Pulmonary artery endothelial cell (primary cell): ENCODE measurements at places on chromosomes 4 and X. TPM values are rescaled to one million over a fixed set of nuclear protein-coding genes. Genes with fewer than 3 reads are reported as not detected.

- no peak for DNase-seq
These were observed 32.3 kb downstream of the STPG2 start for GRCh38 chr4:98110929-98111328.

DNA sequence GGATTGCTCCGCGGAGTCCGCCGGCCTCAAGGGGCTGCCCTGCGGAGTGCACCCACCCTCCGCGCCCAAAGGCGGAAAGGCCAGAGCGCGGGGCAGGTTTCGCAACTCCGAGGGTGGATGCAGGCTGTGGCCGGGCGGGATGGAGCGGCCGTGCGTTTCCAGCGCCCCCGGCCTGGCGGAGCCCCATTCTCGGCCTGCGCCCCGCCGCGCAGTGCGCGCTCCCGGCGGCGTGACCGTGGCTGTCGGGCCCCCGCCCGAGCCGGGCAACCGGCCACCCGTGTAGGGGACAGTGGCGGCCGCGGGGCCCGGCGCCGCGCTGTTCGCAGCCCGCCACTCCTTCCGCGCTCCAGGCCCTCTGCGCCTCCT lies 331 bp downstream of the SETD7 start:
- DNase-seq: no peak

- no peak for DNase-seq
These were observed 21.0 kb upstream of the DOCK11 start for GRCh38 chrX:118474586-118474985.

RNF175 gene
- not detected in 2 replicates for total RNA-seq

TSPAN6 gene
- total RNA-seq: 43.8 and 60.5 TPM in 2 replicates

GRCh38 chr4:122855353-122855890 lies 28.8 kb downstream of the FGF2 start:
- DNase-seq: peak; percentile 17

GRCh38 chr4:99437723-99438404 lies 2.7 kb upstream of the ADH7 start:
- no peak for DNase-seq

DNA sequence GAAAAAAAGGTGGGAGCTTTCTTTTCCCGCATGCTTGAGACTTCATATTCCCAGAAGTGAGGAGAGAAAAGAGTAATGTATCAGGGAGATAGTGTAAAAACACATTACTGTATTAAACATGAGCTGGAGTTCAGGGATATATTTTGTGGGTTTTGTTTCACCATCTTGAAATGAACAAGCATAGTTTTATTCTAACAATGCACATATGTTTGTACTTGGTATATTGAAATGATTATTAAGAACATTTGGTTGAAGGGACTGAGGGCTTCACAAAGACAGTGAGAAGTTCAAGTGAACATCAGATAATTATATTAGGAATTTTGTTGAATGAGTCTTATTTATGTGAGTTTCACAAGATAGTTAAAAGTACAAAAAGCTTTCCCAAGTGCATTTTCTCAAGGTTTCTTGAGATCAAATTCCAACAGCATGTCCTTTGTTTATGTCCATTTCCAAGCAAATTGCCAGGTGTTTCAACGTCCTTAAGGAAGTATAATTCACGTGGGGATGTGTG lies 368.8 kb downstream of the ANKRD50 start:
- DNase-seq: no peak

GRCh38 chr4:100929135-100929534 lies 411.3 kb upstream of the EMCN start:
- DNase-seq: no peak

NALF2 gene
- 0.04 TPM in 1 of 2 replicates, not detected in the other for total RNA-seq

- DNase-seq: no peak
These were observed 131.8 kb upstream of the ENPEP start for GRCh38 chr4:110344165-110344564.

DNA sequence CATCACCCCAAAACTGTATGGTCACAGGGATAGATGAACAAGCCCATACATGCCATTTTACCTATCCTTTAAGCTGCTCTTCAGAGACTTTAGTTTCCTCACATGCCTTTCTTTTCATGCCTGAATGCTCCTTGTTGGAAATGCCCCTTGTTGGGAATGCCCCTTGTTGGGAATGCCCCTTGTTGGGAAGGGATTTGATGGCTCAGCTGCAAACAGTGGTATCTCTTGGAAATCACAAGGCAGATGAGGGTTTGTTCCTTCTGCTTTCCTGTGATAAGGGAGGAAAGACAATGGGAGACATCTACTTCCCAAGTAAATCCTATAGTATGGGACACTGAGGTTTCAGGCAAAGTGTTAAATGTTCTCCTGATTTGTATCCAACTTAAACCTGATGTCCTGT lies 11.5 kb downstream of the CXCL2 start:
- no peak for DNase-seq

NOX1 gene
- total RNA-seq: not detected in 2 replicates

DNA sequence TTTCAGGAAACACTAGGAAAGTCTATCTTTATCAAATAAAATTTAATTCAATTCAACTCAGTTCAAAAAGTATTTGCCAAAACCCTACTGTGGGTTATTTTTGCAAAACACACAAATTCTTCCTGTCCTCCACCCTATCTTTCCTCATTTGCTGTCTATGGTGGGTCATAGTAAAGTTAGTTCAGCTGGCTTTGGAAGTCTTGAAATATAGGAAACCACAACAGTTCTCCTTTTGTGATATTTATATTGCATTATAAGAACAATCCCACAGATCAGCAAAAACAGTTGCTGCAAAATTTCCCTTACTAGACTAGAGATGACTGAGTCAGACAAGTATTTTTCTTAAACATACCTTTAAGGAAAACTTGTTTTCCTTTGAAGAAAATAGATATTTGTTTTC lies 22.2 kb downstream of the CYBB start:
- DNase-seq: no peak
